ENCODE measurements at places on chromosomes 2 and 18.
A peak's percentile ranks its signal among the peaks of the same experiment; 100 is the strongest.

- no peak for DNase-seq
Observed at GRCh38 chr18:59145055-59145454, 5.4 kb downstream of the SEC11C start.

GRCh38 chr18:79394534-79395307, 1.0 kb upstream of the NFATC1 start:
- peak; percentile 82 for DNase-seq

GRCh38 chr2:197804758-197805714, 643 bp downstream of the PLCL1 start:
- peak; percentile 41 for DNase-seq

- DNase-seq = no peak
Observed at GRCh38 chr2:174332217-174332963, 2.4 kb upstream of the SP9 start.

DNA sequence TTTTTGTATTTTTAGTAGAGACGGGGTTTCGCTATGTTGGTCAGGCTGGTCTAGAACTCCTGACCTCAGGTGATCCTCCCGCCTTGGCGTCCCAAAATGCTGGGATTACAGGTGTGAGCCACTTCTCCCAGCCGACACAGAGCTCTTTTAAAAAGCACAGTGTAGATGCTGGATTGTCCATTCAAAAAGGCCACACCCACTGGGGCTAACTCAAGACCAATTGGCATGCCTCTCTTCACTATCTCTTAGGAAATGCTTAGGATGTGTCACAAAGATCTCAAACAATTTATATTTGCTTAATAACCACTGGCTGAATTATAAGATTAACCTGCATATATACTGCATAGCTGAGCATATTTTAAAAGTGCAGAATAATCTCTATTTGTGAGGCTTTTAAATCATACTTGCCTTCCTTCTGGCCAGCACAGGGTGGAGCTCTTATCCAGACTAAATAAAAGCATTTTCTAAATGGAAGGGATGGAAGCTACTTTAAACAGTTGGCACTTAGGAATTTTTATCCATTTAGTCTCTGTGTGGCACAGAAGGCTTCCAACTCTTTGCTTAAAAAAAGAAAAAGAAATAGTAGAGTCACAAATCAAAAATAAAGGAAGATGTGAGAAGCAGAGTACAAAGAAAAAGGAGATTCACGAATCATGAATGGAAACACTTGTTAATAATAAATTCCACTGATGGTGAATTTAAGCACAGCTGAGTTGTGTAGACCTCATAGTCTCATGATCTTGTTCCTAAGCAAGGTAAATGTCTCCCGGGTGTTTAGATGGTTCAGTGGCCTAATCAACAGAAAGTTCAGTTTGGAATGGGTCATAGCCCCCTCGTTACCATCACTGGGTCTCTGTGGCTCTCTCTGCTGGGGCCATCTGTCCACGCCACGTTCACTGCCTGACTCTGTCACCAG, 22.4 kb downstream of the CRYGD start:
- DNase-seq = no peak

DNA sequence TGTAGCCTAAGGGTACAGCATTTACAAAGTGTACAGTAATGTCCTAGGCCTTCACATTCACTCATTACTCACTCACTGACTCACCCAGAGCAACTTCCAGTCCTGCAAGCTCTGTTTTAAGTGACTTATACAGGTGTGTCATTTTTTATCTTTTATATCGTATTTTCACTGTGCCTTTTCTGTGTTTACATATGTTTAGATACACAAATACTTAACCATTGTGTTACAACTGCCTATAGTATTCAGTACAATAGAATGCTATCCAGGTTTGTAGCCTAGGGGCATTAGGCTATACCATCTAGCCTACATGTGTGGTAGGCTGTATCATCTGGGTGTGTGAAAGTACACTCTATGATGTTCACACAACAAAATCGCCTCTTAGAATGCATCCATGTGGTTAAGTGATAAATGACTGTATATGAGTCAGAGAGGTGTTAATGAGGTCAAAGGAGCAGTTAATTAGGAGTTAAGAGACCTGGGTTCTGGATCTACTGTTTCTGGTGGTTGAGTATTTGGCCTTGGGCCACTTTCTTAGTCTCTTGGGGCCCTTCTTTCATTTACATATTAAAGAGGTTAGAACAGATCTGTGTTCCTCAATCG, 149.1 kb downstream of the GREB1L start:
- DNase-seq = no peak

DNA sequence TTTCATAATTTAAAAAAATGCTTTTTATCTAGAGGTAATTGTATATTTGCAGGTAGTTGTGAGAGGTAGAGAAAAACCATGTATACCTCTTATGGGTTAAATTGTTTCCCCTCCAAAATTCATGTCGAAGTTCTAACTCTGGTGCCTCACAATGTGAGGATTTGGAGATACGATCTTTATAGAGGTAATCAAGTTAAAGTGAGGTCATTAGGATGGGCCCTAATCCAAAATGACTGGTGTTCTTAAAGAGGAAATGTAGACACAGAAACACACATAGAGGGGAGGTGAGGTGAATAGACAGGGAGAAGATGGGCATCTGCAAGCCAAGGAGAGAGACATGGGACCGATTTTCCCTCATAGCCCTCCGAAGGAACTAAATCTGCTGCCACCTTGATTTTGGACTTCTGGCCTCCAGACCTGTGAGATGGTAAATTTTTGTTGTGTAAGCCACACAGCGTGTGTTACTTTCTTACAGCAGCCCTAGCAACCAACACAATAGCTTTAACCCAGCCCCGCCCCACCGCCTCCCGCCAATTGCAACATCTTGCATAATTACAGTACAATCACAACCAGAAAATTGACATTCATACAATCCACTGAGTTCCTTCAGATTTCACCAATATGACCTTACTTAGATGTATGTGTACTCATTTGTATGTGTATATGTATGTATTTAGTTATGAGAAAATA, 208.9 kb downstream of the MIB1 start:
- no peak for DNase-seq

DNA sequence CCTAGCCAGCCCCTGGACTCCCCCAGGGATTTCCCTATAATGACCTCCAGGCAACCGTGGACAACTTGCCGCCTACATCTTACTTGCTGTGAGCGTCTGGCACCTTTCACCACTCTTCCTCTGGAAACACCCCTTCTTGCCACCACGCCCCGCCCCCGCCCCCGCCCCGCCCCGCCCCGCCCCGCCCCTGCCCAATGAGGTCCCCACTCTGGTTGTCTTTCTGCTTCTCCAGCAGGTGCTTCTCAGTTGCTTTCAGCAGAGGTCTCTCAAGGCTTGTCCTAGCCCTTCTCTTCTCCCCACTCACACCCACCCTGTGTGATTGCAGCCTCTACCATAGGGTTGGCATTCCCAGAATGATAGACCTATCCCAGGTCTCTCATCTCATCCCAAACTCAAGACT, 214.5 kb downstream of the EN1 start:
- DNase-seq = no peak

GRCh38 chr2:55888936-55889335, 34.6 kb downstream of the EFEMP1 start:
- DNase-seq = no peak

DNA sequence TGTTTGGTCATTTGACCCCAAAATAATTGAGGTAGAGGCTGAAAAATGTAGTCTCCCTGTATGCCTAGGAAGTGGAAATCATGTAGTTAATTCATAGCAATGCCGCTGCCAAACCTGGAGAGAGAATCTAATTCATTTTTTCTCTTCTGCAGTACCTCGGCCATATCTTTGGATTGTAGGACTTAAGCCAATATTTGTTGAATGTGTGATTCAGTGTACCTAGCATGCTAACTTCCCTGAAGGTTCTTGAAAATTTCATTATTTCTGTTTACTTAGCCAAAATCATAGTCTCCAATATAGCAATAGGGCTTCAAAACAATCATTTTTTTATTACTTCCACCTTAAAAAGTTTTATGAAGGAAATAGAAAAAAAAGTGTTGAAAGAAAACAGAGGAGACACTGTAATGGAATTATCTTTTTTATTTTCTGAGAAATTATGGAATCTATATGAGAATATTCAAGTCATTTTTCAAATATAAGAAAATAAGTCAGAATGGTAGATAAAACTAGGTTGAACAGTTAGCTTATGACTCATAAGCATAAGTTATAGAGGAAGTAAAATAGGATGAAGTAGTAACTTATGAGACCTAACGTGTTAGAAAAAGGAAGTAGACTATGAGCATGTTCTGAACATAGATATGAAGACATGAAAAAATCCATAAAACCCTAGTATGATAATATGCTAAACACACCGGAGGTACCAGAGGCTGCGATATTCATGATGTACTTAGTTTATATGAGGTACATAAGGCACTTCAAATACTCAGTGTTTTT, 35.2 kb upstream of the CDH19 start:
- no peak for DNase-seq

- no peak for DNase-seq
Observed at GRCh38 chr2:144003460-144004075, 516.4 kb downstream of the ZEB2 start.

GRCh38 chr18:76487782-76488181, 7.3 kb downstream of the ZNF516 start:
- no peak for DNase-seq

- no peak for DNase-seq
Observed at GRCh38 chr2:37507703-37508102, 163.3 kb downstream of the QPCT start.

GRCh38 chr2:75403991-75404428, 156.7 kb downstream of the EVA1A start:
- no peak for DNase-seq

- DNase-seq = no peak
Observed at GRCh38 chr2:144554492-144555210, 34.7 kb upstream of the ZEB2 start.

- DNase-seq = no peak
Observed at GRCh38 chr18:5237083-5237722, 40.1 kb upstream of the AKAIN1 start.

GRCh38 chr2:41894563-41895333, 153.1 kb upstream of the PKDCC start:
- DNase-seq = no peak

- no peak for DNase-seq
Observed at GRCh38 chr18:1246827-1247226, 342.2 kb downstream of the ADCYAP1 start.

DNA sequence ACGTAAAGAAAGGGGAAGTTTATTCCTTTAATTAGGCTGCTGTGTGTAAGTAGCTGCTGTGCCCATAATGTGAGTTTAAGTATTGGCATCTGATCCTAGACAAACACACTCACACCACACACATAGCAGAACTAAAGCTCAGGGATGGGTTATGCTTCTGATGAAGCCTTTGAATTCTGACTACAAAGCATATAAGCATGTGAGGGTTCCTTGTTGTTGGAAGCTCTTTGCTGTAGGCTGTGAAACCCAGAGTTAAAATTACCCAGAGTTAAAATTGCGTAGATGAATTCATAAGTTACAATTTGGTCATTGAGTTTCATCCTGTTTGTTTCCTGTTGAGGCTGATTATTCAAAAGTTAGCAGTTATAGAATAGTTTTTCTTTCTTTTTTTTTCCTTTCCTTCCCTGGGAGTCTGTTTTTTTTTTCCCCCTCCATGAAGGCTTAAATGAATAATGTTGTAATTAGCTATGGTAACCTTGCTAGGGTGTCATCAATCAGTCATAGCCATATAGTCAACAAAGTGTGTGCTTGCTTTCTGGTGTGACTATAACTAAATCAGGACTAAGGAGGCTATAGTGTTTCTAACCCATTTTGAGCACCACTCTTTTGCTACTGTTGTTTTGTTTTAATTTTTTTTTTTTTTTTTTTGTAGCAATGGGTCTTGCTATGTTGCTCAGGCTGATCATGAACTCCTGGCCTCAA, 426.1 kb downstream of the PARD3B start:
- no peak for DNase-seq

DNA sequence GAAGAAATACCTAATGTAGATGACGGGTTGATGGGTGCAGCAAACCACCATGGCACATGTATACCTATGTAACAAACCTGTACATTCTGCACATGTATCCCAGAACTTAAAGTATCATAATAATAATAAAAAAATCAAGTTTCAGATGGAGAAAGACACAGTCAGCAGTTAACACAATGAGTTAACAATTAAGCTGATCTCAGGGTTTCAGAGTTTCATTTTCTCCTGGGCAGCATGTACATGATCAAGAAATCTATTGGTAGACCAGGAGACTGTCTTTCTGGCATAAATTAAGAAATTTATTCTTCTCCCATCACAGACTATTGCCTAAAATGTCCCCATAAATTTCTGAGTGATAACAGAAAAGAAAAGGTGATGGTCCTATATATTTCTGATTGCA, 155.3 kb downstream of the RAD51AP2 start:
- DNase-seq = no peak

GRCh38 chr2:44188696-44189095, 20.0 kb downstream of the PPM1B start:
- DNase-seq = no peak

- no peak for DNase-seq
Observed at GRCh38 chr2:188318161-188318749, 26.6 kb downstream of the GULP1 start.

DNA sequence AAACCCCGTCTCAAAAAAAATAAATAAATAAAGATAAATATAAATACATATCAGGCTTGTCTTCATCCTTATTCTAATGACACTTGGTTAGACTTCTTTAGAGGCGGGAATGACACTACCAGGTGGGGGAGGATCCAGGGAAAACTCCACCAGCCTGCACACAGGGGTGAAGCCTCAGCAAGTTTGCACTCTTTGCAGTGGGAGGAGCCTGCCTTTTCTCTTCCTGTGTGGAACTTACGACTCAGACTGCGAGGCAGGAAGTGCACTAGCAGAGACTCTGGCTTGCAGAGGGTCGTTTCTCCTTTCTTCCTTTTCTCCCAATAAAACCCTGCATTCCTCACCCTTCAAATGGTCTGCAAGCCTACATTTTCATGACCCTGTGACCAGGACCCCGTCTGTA, 153.6 kb upstream of the CBLN2 start:
- no peak for DNase-seq

- DNase-seq = no peak
Observed at GRCh38 chr18:48728204-48728833, 189.5 kb downstream of the CTIF start.

DNA sequence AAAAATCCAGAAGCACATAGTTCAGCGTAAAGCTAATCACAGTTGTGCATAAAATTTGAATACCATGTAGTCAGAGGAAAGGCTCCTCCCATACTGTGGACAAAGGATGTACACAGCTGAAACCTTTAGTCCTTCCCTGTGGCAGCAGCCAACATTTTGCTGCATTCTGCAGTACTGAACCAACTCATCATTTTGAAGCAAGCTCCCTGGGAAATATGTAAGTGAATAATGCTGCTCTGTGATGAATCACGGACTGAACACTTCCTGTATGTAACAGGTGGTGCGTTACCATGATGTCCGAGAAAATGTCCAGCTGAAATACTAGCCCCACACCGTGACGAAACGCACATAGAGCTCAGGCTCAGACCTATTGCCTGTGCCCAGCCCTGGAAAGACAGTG, 421.1 kb upstream of the RAB12 start:
- no peak for DNase-seq

DNA sequence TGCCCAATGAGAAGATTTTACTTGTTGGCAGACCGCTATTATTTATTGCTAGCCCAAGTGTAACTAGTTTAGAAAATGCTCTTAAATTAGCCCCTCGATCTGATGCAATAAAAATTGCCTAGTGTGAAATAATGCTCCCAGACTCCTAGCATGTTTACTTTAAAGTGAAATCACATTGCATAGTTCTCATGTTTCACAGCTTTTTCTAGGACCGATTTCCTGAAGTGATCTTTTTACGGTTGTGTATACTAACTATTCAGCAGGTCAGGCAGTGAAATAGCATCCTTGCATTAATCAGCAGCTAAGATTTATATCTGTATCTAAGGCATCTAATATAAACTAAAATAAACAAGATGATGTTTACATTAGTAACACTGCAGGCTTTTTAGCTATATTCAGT, 52.4 kb downstream of the PMS1 start:
- DNase-seq = no peak

Data from activated naive CD4-positive, alpha-beta T cell treated with Interleukin-2 at 50 U/mL for 16 hours (primary cell).